ENCODE measurements at places on chromosomes 3 and 15. TPM values are rescaled to one million over a fixed set of nuclear protein-coding genes. Genes with fewer than 3 reads are reported as not detected.

The ZNF774 gene
- 0.87 TPM for total RNA-seq

The LRRK1 gene
- 9.0 TPM for total RNA-seq

The LRRIQ4 gene
- not detected for total RNA-seq

The CPNE4 gene
- not detected for total RNA-seq

The GABRR3 gene
- total RNA-seq = not detected

The IQCH gene
- total RNA-seq = 1.7 TPM

The DAZL gene
- total RNA-seq = not detected

The PIERCE2 gene
- 1.5 TPM for total RNA-seq

The GOLGA8J gene
- not detected for total RNA-seq

The RNU5B-1 gene
- not detected for total RNA-seq

The TRH gene
- total RNA-seq = not detected

The STARD9 gene
- total RNA-seq = 5.5 TPM

The POPDC2 gene
- 0.10 TPM for total RNA-seq

The ZNF80 gene
- not detected for total RNA-seq

The FEM1B gene
- 23.8 TPM for total RNA-seq

The FANCD2 gene
- 34.6 TPM for total RNA-seq

The PAQR9 gene
- total RNA-seq = not detected

The PLA1A gene
- 4.8 TPM for total RNA-seq

The ZMYND10 gene
- not detected for total RNA-seq

The RARRES1 gene
- total RNA-seq = 5.1 TPM

The C2CD4B gene
- 33.0 TPM for total RNA-seq

The GPR156 gene
- total RNA-seq = 0.07 TPM
